Left ventricle myocardium inferior (tissue), 1 donor: ENCODE measurements at places on chromosomes 11 and 22. TPM values are rescaled to one million over a fixed set of nuclear protein-coding genes. Genes with fewer than 3 reads are reported as not detected.

Gene ANO1
- 7.7 TPM for total RNA-seq

Gene OR5B17
- total RNA-seq, result not detected

Gene OR2AG1
- not detected for total RNA-seq

Gene KRTAP5-11
- total RNA-seq, result not detected

Gene HSPB2
- total RNA-seq, result 36.5 TPM

Gene UCP3
- 2.7 TPM for total RNA-seq

Gene ALDH3B2
- not detected for total RNA-seq

Gene ARHGAP32
- total RNA-seq, result 5.3 TPM

- peaks cover 4% of the 10 kb centered on the region for H3K36me3 ChIP-seq
- peaks cover 90% of the 10 kb centered on the region for H3K4me1 ChIP-seq
- no peaks in the 10 kb centered on the region for H3K27me3 ChIP-seq
- DNase-seq, result no peak
- peak overlapping the region; percentile 59 for H3K27ac ChIP-seq
These were observed 108.7 kb upstream of the AKIP1 start for GRCh38 chr11:8802251-8802650.

GRCh38 chr22:30370641-30371230 is 13.9 kb downstream of the CCDC157 start:
- H3K36me3 ChIP-seq, result no peaks in the 10 kb centered on the region
- no peaks in the 10 kb centered on the region for H3K4me1 ChIP-seq
- no peaks in the 10 kb centered on the region for H3K27me3 ChIP-seq
- H3K4me3 ChIP-seq, result no peak overlapping the region
- DNase-seq, result no peak
- no peak overlapping the region for H3K27ac ChIP-seq

- H3K27ac ChIP-seq, result no peak overlapping the region
- DNase-seq, result no peak
- H3K27me3 ChIP-seq, result no peaks in the 10 kb centered on the region
- H3K36me3 ChIP-seq, result no peaks in the 10 kb centered on the region
These were observed 85.6 kb upstream of the EED start for GRCh38 chr11:86158704-86159580.

DNA sequence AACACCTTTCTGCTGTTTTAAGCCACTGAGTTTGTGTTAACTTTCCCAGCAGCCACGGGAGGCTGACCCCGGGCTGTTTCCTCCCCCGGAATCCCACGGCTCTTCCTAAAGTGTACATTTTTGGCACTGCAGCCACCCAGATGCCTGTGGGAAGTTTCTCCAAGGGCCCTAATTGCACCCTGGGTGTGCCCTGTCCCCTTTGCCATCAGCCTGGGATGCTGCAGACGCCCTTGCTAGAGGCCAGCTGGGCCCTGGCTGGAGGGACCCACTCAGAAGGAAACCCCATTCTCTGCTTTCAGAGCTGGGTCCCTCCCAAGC is 883.3 kb downstream of the BRD1 start:
- H3K4me3 ChIP-seq, result no peak overlapping the region
- no peak overlapping the region for H3K27ac ChIP-seq
- no peaks in the 10 kb centered on the region for H3K4me1 ChIP-seq
- H3K36me3 ChIP-seq, result no peaks in the 10 kb centered on the region
- no peak for DNase-seq
- H3K27me3 ChIP-seq, result peaks cover 19% of the 10 kb centered on the region

DNA sequence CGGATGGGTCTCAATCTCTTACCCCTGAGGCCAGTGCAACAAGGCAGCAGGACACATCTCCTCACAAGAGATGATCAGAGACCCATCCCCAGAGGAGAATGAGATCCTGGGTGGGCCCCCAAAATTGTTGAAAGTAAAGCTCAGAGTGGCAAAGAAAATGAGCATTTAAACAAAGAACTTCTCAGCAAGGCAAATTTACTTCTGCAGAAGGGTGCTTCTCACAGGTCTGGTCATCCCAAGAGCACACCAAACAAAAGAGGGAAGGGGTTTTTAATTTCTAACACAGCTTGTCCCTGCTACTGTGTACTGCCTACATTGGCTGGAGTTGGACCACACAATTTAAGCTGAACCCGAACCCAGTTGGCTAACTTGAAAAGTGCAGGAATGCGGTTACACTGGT is 1628.6 kb upstream of the RAG2 start:
- H3K36me3 ChIP-seq, result no peaks in the 10 kb centered on the region
- DNase-seq, result no peak
- no peak overlapping the region for H3K27ac ChIP-seq
- H3K27me3 ChIP-seq, result no peaks in the 10 kb centered on the region
- H3K4me3 ChIP-seq, result no peak overlapping the region

- H3K27ac ChIP-seq, result no peak overlapping the region
- no peak for DNase-seq
- H3K4me1 ChIP-seq, result peaks cover 56% of the 10 kb centered on the region
- no peak overlapping the region for H3K4me3 ChIP-seq
These were observed 6.7 kb downstream of the JOSD1 start for GRCh38 chr22:38694049-38694448.

DNA sequence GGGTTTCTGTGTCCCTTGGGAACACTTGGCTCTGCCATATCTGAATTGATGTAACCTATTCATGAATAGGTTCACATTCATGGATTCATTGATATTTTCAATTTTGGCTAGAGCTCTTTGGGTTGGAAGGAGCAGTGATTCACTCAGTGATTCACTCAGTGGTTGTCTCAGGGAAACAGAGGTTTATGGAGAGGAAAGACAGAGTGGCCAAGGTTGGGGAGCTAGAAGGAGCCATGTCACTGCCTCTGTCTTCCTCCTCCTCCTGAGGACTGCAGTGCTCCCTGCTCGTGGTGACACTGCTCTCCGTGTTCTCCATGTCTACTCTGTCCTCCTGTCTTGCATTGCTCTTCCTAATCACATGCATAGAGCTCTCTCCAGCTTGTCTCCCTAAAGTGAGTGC is 17.4 kb downstream of the CEP164 start:
- DNase-seq, result no peak
- H3K27me3 ChIP-seq, result no peaks in the 10 kb centered on the region
- H3K36me3 ChIP-seq, result peaks cover 38% of the 10 kb centered on the region
- no peak overlapping the region for H3K27ac ChIP-seq
- H3K4me1 ChIP-seq, result no peaks in the 10 kb centered on the region
- no peak overlapping the region for H3K4me3 ChIP-seq

- peak within 1 kb of the TSS; percentile 95 for H3K27ac ChIP-seq
- H3K36me3 ChIP-seq, result peaks cover 16% of the 10 kb centered on the region
- H3K4me3 ChIP-seq, result peak within 1 kb of the TSS; percentile 85
- DNase-seq, result peak; percentile 81
- no peaks in the 10 kb centered on the region for H3K27me3 ChIP-seq
These were observed at the start of gene VEGFB for GRCh38 chr11:64233913-64234586. Gene VEGFB (plus strand): TSS chr11:64234584. CDS start chr11:64234834, 250 bp downstream.

GRCh38 chr11:96185220-96185768 is 157.7 kb downstream of the MAML2 start:
- H3K4me1 ChIP-seq, result peaks cover 15% of the 10 kb centered on the region
- no peak overlapping the region for H3K4me3 ChIP-seq
- DNase-seq, result no peak

GRCh38 chr11:57322256-57323166 is 2.2 kb downstream of the TNKS1BP1 start:
- H3K4me3 ChIP-seq, result peak overlapping the region; percentile 86
- no peaks in the 10 kb centered on the region for H3K27me3 ChIP-seq
- DNase-seq, result peak; percentile 89
- H3K27ac ChIP-seq, result peak overlapping the region; percentile 97
- peaks cover 91% of the 10 kb centered on the region for H3K4me1 ChIP-seq

- no peaks in the 10 kb centered on the region for H3K36me3 ChIP-seq
- H3K27me3 ChIP-seq, result peaks cover 75% of the 10 kb centered on the region
- no peak overlapping the region for H3K4me3 ChIP-seq
- no peaks in the 10 kb centered on the region for H3K4me1 ChIP-seq
- DNase-seq, result no peak
These were observed 7.3 kb downstream of the GRAP2 start for GRCh38 chr22:39908136-39908535.

- H3K36me3 ChIP-seq, result no peaks in the 10 kb centered on the region
- no peak overlapping the region for H3K4me3 ChIP-seq
- peaks cover 20% of the 10 kb centered on the region for H3K27me3 ChIP-seq
- H3K27ac ChIP-seq, result no peak overlapping the region
These were observed 137.5 kb downstream of the CHST1 start for GRCh38 chr11:45527898-45528297.

DNA sequence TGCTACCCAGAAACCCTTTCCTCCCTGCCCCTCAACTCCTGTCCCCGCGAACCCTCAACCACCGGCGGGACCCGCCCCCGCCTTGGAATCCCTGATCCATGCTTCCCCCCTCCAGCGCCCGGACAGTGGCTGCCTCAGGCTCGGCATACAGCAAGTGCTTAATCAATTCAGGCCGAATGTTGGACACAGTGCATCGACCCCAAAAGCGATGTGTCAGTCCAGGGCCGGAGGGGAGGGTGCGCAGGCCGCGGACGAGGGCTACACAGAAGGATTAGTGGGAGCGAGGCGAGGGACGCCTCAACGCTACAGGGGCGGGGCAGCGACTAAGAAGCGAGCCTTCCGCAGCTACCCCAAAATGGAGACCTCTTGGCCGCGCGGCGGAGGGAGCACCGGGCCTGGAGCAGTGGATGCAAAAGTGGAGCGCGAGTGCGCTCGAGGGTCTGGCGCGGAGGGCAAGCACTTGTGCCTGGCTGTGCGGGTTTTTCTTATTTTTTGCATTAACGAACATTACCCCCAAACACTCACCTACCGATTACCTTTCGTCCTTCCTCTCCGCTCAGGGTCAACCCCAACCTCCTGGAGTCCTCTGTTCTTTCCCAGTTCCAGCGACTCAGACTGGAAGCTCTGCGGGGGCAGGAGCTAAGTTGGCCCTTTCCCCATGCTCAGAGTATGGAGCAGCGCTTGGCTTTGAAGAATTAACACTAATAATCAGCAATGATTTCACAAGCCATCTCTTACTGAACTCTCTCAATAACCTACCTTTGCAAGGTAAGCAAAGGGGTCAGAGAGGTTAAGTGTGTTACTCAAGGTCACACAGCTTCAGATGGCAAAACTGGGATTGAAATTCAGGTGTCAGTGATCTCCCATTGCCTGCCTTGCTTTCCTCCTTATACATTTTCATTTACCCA is 30.0 kb upstream of the WNT11 start:
- H3K36me3 ChIP-seq, result no peaks in the 10 kb centered on the region
- H3K27ac ChIP-seq, result peak overlapping the region; percentile 92
- H3K27me3 ChIP-seq, result peaks cover 1% of the 10 kb centered on the region
- H3K4me1 ChIP-seq, result peaks cover 29% of the 10 kb centered on the region
